Large intestine (tissue), 12 donors: ENCODE measurements at places on chromosomes 5 and 9. TPM values are rescaled to one million over a fixed set of nuclear protein-coding genes. Genes with fewer than 3 reads are reported as not detected.
A peak's percentile ranks its signal among the peaks of the same experiment; 100 is the strongest.

DNA sequence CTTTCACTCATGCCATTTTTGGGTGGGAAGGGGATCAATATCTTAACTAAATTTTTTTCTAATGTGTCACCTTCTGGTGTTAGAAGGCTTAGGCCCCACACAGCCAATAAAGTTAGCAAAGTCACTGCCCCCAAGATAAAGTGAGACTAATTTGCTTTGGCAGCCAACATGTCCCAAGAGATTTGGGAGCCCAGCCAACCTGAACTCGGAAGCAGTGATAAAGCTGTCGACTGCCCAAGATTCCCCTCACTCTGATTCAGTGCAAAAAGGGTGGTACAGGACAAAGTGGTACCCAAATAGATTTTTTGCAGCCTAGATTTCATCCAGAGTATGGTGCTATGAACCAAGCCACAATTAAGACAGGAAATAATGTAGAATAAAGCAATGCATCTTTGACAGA, 572.5 kb upstream of the ARRDC3 start:
- H3K36me3 ChIP-seq, result no peaks in the 10 kb centered on the region
- no peak for DNase-seq
- no peak overlapping the region for H3K27ac ChIP-seq

GRCh38 chr9:130138791-130139190, 33.4 kb upstream of the NCS1 start:
- H3K27me3 ChIP-seq, result peaks cover 5% of the 10 kb centered on the region
- peaks cover 25% of the 10 kb centered on the region for H3K36me3 ChIP-seq
- peak overlapping the region; percentile 25 for H3K27ac ChIP-seq
- no peaks in the 10 kb centered on the region for H3K4me1 ChIP-seq
- peak; percentile 34 for DNase-seq

DNA sequence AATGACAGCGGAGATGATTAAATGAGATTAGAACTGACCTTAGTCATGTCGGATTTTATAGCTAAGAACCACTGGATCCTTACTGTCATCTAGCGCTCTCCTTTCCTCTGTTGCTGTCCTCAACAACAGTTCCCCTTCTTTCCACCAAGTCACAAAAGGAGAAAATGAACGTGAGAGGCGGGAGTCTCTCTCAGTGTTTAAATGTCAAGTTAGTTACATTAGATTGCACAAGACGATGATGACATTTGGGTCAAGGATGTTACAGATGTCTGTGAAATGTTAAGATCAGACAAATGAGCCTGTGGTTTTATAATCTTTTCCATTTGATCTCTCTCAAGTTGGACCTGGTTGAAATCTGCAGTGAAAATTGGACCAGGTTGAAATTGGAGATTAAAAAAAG, 53.5 kb downstream of the FBXO38 start:
- H3K4me3 ChIP-seq, result no peak overlapping the region
- H3K4me1 ChIP-seq, result no peaks in the 10 kb centered on the region
- no peak overlapping the region for H3K27ac ChIP-seq
- H3K36me3 ChIP-seq, result peaks cover 68% of the 10 kb centered on the region

- peaks cover 36% of the 10 kb centered on the region for H3K4me1 ChIP-seq
- H3K27ac ChIP-seq, result peak overlapping the region; percentile 97
- DNase-seq, result peak; percentile 32
- H3K4me3 ChIP-seq, result peak overlapping the region; percentile 99
- peaks cover 2% of the 10 kb centered on the region for H3K36me3 ChIP-seq
Observed at GRCh38 chr9:111900151-111900857, 3.7 kb downstream of the UGCG start.

- H3K4me1 ChIP-seq, result peaks cover 4% of the 10 kb centered on the region
- peak overlapping the region; percentile 80 for H3K4me3 ChIP-seq
- H3K27ac ChIP-seq, result peak overlapping the region; percentile 96
- no peaks in the 10 kb centered on the region for H3K27me3 ChIP-seq
- DNase-seq, result no peak
Observed at GRCh38 chr5:72307573-72307967, 12.5 kb downstream of the MRPS27 start.

- no peak overlapping the region for H3K4me3 ChIP-seq
- no peaks in the 10 kb centered on the region for H3K4me1 ChIP-seq
- no peaks in the 10 kb centered on the region for H3K27me3 ChIP-seq
- H3K36me3 ChIP-seq, result peaks cover 25% of the 10 kb centered on the region
Observed at GRCh38 chr9:96320749-96321280, 18.8 kb upstream of the HSD17B3 start.

GRCh38 chr5:122200450-122200849, 71.1 kb downstream of the ZNF474 start:
- no peak overlapping the region for H3K27ac ChIP-seq
- no peaks in the 10 kb centered on the region for H3K4me1 ChIP-seq
- H3K4me3 ChIP-seq, result no peak overlapping the region
- H3K27me3 ChIP-seq, result peaks cover 2% of the 10 kb centered on the region

DNA sequence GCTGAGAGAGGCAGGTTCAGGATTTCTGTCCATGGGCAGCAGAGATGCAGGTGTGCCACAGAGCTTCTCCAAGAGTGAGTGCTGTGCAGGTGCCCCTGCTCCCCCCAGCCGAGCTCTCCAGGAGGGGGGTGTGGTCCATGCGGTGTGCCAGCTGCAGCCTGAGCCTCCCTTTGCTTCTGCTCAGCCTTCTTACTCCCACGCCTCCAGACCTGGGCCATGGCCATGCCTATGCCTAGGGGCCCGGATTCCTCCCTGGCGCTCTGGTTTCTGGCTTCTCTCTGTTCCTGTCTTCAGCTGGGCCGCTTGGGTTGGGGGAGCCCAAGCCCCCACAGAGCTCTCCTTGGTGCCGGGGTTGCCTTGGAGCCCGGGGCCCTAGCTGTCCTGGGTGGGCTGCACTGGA, 133.3 kb downstream of the CACNA1B start:
- H3K27ac ChIP-seq, result no peak overlapping the region
- no peaks in the 10 kb centered on the region for H3K4me1 ChIP-seq
- no peaks in the 10 kb centered on the region for H3K36me3 ChIP-seq
- H3K27me3 ChIP-seq, result no peaks in the 10 kb centered on the region
- H3K4me3 ChIP-seq, result no peak overlapping the region

DNA sequence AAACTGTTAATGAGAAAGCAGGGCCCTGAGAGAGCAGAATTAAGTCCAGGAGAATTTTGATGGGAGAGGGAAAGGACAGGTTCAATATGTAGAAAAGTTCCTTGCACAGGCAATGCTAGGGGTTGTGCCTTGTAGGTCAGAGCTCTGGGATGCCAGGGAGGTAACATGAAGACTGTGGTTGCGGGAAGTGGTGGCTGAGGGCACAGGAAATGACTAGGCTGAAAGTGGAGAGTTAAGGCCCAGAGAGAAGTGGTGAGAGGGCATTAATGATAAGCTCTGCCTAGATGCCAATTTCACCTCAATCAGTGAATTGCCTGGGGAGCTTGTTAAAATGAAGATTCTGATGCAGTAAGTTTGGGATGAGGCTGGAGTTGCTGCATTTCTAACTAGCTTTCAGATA, 31.5 kb upstream of the PPP3R2 start:
- H3K27ac ChIP-seq, result no peak overlapping the region
- H3K36me3 ChIP-seq, result no peaks in the 10 kb centered on the region
- no peaks in the 10 kb centered on the region for H3K27me3 ChIP-seq
- DNase-seq, result no peak
- no peaks in the 10 kb centered on the region for H3K4me1 ChIP-seq

- H3K27me3 ChIP-seq, result no peaks in the 10 kb centered on the region
- H3K4me3 ChIP-seq, result no peak overlapping the region
- H3K27ac ChIP-seq, result no peak overlapping the region
- no peaks in the 10 kb centered on the region for H3K4me1 ChIP-seq
- no peak for DNase-seq
- peaks cover 4% of the 10 kb centered on the region for H3K36me3 ChIP-seq
Observed at GRCh38 chr5:157303667-157304327, 37.9 kb downstream of the CYFIP2 start.

DNA sequence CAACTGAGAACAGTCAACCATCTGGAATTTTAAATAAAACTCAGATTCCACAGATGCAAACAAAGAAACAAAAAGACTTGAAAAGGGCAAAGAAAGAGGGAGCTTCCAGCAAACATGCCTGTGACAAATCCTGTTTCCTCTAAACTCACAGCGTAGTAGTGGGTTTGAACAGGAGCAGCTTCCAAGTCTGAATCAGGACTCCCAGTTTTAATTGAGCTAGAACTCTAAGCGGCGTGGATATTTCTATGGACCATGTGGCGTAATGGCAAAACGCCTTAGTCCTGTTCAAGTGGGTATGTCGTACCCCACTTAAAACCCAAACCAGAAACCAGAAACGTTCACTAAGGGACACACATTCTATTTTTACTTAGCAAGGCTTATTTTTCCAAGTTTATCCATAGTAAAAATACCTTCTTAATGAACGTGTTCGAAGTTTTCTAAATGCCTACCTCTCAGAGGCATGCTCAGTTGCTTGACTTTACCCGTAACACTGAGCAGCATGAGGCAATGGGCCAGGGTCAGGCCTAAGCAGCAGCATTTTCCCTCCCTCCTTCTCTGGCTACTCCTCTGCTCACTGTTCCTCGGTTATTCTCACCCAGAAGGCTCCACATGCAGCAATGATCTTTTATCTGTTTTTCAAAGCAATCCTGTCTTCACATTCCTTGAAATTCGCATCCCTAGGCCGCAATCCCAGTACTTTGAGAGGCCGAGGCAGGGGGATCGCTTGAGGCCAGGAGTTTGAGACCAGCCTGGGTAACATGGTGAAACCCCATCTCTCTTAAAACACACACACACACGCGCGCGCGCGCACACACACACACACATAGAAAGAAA, 77.9 kb downstream of the FNBP1 start:
- DNase-seq, result no peak
- peaks cover 30% of the 10 kb centered on the region for H3K27me3 ChIP-seq
- peak overlapping the region; percentile 9 for H3K27ac ChIP-seq

- H3K36me3 ChIP-seq, result no peaks in the 10 kb centered on the region
- no peak overlapping the region for H3K27ac ChIP-seq
- no peak overlapping the region for H3K4me3 ChIP-seq
- no peaks in the 10 kb centered on the region for H3K4me1 ChIP-seq
- DNase-seq, result no peak
- peaks cover 4% of the 10 kb centered on the region for H3K27me3 ChIP-seq
Observed at GRCh38 chr9:38269775-38270174, 122.7 kb upstream of the ALDH1B1 start.

DNA sequence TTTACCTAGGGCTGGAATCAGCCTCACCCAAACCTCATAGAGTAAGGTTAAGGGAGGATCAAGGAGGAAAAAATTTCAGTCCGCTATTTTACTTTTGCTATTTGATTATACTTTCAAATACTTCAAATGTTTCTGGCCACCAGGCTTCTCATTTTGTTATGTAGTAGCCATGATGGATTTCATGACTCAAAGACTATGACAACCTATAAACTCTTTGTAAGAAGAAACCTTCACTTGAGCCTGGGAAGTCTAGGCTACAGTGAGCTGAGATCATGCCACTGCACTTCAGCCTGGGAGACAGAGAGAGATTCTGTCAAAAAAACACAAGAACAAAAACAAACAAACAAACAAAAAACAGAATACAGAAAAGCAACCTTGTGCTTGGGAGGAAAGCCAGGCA, 293.6 kb upstream of the TNC start:
- no peak for DNase-seq
- no peak overlapping the region for H3K27ac ChIP-seq
- no peaks in the 10 kb centered on the region for H3K36me3 ChIP-seq
- no peak overlapping the region for H3K4me3 ChIP-seq
- H3K4me1 ChIP-seq, result peaks cover 7% of the 10 kb centered on the region

- DNase-seq, result no peak
- H3K4me3 ChIP-seq, result no peak overlapping the region
- H3K4me1 ChIP-seq, result no peaks in the 10 kb centered on the region
- no peak overlapping the region for H3K27ac ChIP-seq
- peaks cover 4% of the 10 kb centered on the region for H3K36me3 ChIP-seq
Observed at GRCh38 chr5:134122530-134122929, 8.0 kb downstream of the TCF7 start.

DNA sequence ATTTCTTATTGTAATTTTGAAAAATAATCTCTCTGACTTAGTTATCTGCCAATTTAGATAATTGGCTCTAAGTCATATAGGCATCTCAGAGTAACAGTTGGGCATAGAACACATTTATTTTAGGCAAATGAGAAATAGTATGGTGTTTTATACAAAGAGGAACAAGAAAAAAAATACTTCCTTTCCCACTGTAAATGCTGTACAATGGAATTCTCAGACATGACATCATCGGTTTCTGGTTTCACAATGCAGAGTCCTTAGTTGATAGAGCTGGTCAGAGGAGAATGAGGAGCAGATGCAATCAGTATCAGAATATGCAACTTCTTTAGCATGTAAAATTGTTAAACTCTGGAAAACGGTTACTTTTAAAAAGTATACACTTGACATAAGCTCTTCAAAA, 49.4 kb downstream of the PLK2 start:
- no peak overlapping the region for H3K4me3 ChIP-seq
- H3K4me1 ChIP-seq, result no peaks in the 10 kb centered on the region
- H3K27me3 ChIP-seq, result no peaks in the 10 kb centered on the region
- H3K27ac ChIP-seq, result no peak overlapping the region
- DNase-seq, result peak; percentile 17

DNA sequence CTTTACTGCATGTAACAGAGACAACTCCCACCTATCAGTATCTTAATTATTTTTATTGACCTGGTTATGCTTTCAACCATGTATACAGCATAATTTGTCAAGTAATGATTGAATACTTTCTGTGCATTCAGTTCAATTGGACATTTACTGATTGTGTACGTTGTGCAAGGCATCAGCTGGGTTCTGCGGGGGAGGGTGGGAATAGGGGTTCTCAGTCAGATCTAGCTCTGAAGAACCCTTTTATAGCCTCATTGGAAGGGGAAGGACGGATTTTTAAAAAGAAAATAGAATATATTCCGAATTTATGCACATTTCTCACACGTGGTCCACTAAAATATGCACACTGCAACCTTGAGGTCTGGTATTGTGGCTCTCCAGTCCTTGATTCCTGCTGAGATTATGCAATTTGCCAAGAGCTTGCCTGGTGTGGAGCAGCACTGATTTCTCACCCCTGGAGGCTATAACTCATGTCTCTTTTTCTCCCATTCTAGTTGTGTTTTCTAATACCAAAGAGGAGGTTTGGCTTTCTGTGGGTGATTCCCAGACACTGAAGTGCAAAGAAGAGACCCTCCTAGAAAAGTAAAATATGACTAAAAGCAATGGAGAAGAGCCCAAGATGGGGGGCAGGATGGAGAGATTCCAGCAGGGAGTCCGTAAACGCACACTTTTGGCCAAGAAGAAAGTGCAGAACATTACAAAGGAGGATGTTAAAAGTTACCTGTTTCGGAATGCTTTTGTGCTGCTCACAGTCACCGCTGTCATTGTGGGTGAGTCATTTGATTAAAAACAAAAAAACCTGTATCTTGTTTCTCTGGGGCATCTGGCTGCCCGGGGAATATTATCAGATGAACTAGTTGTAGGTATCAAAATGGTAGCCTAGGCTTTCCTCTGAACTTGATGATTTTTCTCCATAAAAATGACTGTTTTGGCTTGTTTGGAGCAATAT, 1.7 kb downstream of the SLC1A3 start:
- no peaks in the 10 kb centered on the region for H3K4me1 ChIP-seq
- no peaks in the 10 kb centered on the region for H3K36me3 ChIP-seq
- H3K27ac ChIP-seq, result no peak overlapping the region
- peaks cover 9% of the 10 kb centered on the region for H3K27me3 ChIP-seq
- DNase-seq, result no peak
- H3K4me3 ChIP-seq, result no peak overlapping the region

GRCh38 chr9:81519816-81520495, 169.4 kb downstream of the TLE1 start:
- H3K4me3 ChIP-seq, result no peak overlapping the region
- H3K27ac ChIP-seq, result no peak overlapping the region
- DNase-seq, result no peak
- H3K36me3 ChIP-seq, result no peaks in the 10 kb centered on the region
- no peaks in the 10 kb centered on the region for H3K4me1 ChIP-seq

The TNFSF15 gene
- polyA plus RNA-seq, result 10.2 TPM

The FCN1 gene
- polyA plus RNA-seq, result 0.55 TPM

The POC5 gene
- 10.5 TPM for polyA plus RNA-seq

The CDC25C gene
- polyA plus RNA-seq, result 4.5 TPM

The FAM169A gene
- 3.7 TPM for polyA plus RNA-seq

The TAF1L gene
- polyA plus RNA-seq, result 0.03 TPM

The KIF20A gene
- polyA plus RNA-seq, result 13.8 TPM
